ENCODE measurements at places on chromosomes 12 and 14.

DNA sequence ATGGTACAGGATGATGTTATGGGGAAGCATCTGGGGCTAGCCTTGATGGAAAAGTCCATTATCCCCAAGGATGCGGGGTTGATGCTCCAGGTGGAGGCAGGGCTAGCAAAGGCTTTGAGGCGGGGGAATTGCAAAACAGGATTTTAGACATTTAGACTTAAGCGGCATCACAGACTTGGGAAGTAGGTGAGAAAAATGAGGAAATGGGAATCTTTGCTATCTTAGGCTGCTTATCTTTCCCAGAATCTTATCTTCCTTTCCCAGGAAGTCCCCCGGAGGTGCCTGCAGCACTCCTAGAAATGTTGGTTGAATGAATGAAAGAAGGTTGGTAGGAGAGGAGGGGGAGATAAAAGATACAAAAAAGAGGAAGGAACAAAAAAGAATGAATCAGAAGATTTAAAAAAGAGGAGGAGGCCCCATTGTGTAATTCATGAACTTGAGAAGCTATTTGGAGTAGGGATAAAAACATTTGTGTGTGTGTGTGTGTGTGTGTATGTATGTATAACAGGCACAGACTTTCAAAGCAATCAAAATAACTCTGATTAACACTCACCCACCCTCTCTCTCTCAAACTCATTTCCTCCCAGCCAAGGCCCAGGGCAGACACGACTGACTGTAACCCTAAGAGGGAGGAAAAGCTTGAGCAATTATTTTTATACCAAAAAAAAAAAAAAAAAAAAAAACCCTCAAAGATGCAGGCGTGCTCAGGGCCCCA is 62.5 kb upstream of the TBX3 start:
- DNase-seq = no peak

DNA sequence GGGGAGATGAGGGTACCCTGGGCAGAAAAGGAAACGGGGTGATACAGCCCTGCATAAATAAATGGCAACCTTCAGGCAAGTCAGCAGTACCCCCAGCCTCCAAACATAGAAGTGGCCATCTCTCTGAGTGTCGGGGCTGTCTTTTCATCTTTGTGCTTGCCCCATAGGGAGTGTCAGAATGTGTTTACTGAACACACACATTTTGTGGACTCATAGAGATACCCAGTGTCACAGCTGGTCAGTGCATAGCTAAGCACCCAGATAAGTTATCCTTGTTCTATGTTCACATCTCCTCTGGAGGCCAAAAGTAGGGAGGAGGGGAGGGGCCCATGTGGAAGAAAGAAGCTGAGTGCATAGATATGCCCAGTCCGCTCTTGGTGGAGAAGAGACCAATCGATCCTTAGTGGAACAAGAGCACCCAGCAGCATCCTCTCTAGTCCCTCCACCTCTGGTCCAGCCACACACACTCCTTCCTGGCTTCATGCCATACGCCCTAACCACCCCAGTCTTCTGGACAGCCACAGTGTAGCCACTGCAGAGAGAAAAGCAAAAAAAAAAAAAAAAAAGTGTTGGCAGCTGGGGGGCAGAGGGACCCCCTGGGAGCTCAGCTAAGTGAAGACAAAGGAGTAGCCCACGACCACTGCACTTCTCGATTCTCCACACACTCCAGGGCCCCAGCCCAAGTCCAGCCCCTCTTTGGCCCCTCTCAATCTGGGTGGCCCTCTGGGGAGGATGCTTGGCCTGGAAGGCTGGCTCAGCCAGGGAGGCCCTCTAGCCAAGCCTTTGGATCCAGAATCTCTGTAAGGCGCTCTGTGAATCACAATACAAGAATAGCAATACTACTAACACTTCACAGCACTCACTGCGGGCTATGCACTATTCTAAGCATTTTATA is 2.6 kb downstream of the ITGA7 start:
- no peak for DNase-seq

DNA sequence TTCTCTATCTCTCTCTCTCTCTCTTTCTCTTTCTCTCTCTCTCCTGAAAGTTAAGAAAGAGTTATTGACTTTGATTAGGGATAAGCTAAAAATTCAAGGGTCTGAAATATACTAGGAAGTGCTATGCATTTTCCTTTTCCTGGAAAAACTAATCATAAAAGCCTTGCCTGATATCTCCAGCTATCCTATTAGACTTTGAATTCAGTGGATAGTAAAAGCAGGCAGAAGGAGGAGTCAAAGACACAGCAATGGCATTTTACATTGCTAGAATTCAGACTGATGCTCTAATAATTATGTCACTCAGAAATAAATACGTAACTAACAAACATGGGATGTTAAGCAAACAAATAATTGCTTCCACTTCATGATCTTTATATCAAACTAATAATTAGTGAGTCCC is 272.0 kb downstream of the SSPN start:
- DNase-seq = no peak

GRCh38 chr12:96985515-96986362 is 78.7 kb downstream of the NEDD1 start:
- DNase-seq = peak; percentile 19

DNA sequence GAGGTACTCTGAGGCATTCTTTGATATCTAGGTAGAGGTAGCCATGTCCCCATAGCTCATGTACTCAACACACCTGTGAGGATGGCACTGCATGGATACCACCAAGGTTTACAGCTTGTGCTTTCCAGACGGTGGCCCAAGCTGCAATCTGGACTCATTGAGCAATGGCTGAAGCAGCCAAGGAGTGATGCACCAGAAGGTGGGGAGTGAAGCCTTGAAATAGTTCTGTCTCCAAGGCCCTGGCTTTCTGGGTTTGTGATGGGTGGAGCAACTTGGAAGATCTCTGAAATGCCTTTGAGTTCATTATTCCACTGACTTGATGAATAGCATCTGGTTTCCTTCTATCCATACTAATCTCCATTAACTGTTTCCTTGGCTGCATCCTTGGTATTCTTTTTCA is 290.0 kb upstream of the NOVA1 start:
- DNase-seq = no peak

DNA sequence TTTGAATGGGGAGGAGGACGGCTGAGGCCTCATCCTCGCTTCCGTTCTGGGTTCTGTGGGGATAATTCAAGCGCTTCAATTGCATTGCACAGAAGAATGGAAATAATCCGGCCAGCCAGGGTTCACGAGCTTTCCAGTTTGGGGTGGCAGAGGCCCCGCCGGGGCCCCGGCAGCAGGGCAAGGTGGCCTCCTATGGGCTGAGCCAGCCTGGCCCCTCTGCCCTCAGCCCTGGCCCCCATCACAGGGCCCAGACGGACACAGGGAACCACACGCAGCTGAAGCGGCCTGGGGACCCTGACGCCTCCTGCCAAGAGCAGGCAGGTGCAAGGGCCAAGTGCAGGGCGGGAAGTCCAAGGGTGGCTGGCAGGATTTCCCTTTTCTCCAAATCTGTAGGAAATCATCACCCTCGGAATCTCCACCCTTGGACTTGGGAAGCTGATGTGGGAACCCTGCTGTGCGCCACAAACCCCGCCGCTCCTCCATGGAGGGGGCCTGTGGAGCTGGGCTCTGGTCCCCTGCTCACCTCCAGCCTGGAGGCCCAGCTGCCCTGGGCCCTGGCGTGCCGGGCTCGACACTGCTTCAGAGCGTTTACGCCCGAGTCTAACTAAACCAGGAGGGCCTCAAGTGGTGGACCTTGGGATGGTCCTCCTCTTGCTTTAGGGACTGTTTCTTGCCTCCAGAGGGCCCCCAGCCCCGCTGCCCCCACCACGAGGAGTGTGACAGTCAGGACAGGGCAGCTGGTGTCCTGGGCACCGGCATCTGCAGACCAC is 78.4 kb downstream of the MOK start:
- DNase-seq = no peak

- DNase-seq = no peak
Observed at GRCh38 chr14:87989956-87990299, 3.1 kb downstream of the GALC start.

DNA sequence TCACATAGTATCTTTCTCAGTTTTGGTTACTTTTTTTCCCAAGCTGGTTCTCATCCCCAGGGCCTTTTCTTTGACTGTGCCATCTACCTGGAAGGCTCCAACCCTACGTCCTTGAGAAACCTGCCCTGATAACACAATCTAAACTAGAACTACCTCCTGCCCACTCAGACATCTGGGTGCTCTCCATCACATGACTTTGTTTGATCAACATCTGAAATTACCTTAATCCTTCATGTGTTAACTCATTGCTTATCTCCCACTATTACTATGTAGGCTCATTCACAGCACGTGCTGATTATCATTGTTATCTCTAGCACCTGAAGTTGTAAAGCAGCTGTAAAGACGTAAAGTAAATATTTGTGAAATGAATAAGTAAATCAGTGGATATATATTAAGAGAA is 784.0 kb downstream of the TMTC2 start:
- DNase-seq = no peak

GRCh38 chr12:108282676-108283075 is 56.4 kb downstream of the CMKLR1 start:
- no peak for DNase-seq

DNA sequence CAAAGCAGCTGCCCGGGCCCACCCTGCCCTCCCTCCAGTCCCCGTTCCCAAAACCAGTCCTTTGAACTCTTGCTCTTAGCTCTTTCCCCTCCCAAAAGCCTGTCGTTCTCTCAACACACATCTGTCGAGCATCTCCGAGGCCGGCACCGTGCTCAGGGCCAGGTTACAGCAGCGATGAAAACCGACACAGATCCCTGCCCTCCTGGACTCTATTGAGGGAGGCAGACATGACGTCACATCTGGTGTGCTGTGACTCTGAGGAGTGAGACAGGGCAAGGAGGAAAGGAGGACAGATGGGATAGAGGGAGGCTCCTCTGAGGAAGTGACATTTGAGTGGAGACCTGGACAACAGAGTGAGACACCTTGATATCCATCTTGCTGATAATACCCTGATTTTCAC is 34.6 kb upstream of the PWP1 start:
- DNase-seq = no peak

GRCh38 chr12:13496111-13496510 is 299.6 kb downstream of the EMP1 start:
- DNase-seq = no peak

DNA sequence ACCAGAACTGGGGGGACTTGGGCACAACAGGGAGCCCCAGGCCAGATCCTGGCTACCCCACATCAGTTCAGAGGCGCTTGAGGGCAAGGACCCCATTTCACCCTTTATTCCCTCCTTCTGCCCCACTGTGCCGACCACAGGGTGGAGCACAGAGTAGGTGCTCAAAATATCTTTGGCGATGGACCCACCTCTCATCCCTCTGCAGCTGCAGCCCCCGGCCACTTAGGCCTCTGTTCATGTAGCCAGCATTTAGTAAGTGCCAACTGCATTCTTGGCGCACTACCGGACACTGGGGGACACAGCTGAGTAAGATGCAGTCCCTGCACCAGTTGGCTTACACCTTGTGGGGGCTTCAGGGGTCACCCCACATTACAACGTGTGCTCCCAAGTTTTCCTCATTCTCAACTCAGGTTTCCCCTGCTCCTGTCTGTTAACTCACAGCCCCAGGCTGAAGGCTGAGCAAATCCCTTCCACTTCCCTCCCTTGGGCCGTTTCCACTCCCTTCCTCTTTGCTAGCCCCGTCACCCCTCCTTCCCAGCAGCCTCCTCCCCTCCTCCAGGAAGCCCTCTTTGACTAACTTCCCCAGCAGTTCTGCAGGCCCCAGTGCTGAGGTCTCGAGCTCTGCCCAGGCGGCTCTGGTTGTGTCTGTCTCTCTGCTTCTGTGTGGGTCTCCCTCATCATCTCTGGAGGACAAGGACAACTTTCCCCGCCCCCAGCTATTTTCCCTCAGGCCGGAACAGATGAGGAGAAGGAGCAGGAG is 26.5 kb downstream of the KRT80 start:
- DNase-seq = no peak

- DNase-seq = no peak
Observed at GRCh38 chr12:49962861-49963765, 1.4 kb downstream of the AQP5 start.

GRCh38 chr14:70814466-70814865 is 5.2 kb upstream of the MAP3K9 start:
- no peak for DNase-seq

All from stimulated activated naive B cell treated with anti-CD40 and anti-IgM and Interleukin-4, amounts not matched to agents 10 μg/mL and 1 μg/mL and 100 μg/mL, for 72 hours (primary cell).